ENCODE measurements at places on chromosomes 3 and 15. TPM values are rescaled to one million over a fixed set of nuclear protein-coding genes. Genes with fewer than 3 reads are reported as not detected.

Gene RPP25
- polyA plus RNA-seq: 6.2 TPM

Gene C2CD4A
- 3.6 TPM for polyA plus RNA-seq

Gene FGF12
- polyA plus RNA-seq: 2.1 TPM

Gene ADAMTS17
- polyA plus RNA-seq: 3.7 TPM

Gene ST3GAL6
- 7.7 TPM for polyA plus RNA-seq

Gene SMARCC1
- polyA plus RNA-seq: 49.0 TPM

- peak; percentile 21 for DNase-seq
Observed at GRCh38 chr3:131960324-131960723, 74.5 kb downstream of the CPNE4 start.

GRCh38 chr3:22746221-22746620 lies 456.9 kb upstream of the UBE2E2 start:
- no peak for DNase-seq

GRCh38 chr15:23536659-23537058 lies 28.8 kb upstream of the MKRN3 start:
- no peak for DNase-seq

- no peak for DNase-seq
Observed at GRCh38 chr3:159378396-159379194, 576.7 kb downstream of the MFSD1 start.

DNA sequence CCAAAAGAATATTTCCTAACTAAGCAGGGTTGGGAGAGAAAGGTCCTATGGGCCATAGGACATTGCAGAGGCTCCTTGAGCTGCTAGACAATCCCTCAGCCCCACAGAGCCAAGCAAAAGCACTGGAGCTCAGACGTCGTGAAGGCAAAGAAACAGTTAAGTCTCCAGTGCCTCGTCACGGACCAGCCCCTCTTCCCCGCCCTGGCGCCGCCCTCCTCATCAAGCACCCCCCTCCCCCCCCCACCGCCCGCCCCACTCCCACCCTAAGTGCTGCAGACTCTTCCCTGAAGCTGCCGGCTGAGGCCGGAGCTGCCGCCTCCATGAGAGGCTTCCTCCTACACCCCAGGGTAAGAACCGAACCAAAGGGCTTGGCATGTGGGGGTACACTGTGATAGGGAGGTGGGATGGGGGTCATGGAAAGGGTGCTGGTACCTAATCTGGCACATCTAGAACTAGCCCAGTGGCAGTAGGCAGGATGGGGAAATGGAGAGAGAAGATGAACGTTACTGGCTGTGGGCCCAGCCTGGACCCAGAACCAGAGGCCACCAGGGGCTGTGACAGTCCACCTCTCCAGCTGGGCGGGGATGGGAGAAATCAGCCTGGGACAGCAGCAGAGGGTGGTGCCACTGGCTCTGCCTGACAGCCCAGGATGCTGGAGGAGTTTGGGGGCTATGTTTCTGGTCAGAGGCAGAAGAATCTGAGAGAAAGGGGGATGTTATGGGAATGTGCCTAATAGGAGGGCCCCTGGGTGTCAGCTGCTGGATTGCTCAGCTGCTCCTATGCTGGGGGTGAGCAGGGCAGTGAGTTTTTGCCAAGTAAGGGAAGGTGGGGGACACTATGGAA lies at the start of gene MAP1A:
TSS of gene MAP1A (plus strand) at position 255 of the 843 bp plus-strand sequence. CDS start 3,866 bp downstream, outside the sequence.
- no peak for DNase-seq

- peak; percentile 87 for DNase-seq
Observed at GRCh38 chr3:171168086-171168485, 141.6 kb upstream of the SLC2A2 start.

DNA sequence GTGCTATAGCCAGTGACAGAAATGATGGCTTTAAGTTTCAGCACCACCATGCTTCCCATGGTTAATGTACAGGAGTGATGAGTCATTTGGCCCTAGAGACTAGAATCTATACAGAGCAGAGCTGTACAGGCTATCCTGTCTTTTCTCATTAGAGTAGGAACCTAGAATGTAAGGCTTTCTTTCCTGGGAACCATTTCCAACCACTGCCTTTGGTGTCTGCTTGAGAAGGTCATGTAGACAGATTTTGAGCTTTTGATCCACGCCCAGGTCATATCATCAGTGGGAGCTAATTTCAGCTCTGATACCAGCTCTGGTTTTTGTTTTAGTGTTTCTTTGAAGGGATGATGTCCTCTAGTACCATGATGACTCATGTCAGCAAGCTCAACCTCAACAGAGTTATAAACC lies 543.1 kb downstream of the NTRK3 start:
- DNase-seq: no peak

DNA sequence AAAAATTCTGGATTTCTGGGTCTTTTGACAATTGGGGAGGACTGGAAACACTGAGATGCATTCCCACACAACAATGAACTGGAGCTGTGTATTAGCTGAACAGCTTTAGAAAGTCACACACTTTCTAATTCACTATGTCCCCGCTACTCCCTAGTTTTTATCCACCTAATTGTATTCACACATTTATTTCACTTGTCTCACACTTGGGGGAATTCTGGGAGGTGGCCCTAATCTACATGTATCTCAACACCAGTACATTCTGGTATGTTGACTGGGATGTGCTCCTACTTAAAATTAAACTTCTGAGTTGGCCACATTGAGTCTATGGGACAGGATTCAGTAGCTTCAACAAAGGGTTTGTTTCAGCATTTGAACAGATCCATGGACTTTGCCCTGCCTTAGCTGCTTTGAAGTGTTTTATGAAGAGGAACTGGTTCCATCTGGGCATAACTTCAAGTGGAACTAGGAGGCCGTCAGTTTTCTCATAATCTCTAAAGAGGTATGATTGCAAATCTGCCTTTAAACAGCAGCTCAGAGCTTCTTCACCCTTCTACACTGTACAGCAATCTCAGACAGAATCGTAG lies 106.5 kb upstream of the CMC1 start:
- DNase-seq: peak; percentile 76

- peak; percentile 91 for DNase-seq
Observed at GRCh38 chr15:98000249-98001203, 40.0 kb downstream of the ARRDC4 start.

DNA sequence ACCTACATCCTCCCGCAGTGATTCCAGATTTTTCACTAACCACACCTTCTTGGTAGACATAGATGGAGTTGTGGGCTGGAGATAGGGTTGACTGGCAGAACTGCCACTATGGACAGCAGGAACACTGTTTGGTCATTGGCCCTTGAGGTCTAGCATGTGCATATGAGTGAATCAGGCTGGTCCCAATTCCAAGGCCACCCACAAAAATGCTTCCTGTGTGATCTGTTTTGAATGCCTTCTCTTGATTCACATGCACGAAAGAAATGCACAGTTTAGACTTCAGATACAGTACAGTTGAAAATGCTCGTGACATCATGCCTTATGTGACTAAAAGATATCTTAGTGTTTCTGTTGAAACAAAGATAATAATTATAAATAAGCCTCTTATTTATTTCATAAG lies 285.8 kb upstream of the SEMA6D start:
- DNase-seq: no peak

DNA sequence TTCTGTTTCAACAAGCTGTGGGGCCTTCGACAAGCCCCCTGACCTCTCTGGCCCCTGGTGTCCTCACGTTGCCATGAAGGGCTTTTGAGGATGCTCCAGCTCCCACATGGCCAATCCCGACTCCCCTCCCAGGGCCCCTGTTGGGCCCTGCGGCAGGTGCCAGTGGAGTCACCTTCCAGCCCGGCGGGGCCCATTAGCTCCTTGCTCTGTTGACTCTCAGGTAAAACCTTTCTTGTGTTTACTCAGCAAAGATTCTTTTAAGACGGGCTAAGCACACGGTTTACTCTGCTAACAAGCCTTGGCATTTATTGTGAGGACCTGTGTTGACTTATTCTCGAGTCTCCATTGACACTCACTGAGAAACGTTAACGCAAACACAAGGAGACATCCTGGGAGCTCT lies 15.0 kb downstream of the RPLP1 start:
- DNase-seq: peak; percentile 68

GRCh38 chr15:96372554-96372953 lies 42.1 kb downstream of the NR2F2 start:
- DNase-seq: no peak

DNA sequence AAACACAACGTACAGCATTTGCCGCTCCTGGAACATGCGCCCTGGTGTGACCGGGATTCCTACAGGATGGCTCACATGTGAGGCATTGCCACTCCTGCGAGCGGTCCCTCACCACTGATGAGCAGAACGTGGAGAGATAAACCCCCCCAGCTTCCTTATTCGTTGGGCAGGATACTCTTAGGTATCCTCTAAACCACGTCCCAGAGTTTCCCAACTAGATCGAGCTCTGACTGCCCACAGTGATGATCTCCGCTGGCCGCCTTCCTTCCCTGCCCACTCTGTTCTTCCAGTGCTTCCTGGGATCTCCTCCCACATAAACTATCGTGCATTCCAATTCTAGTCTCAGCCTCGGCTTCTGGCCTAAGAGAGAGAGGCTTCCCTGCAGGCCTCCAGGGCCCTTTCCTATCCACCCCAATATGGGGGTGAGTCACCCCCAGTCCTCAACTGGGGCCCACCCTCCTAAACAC lies 91.8 kb downstream of the TOP2B start:
- no peak for DNase-seq

GRCh38 chr3:105032541-105032940 lies 334.2 kb upstream of the ALCAM start:
- peak; percentile 35 for DNase-seq

GRCh38 chr3:45124352-45124751 lies 21.8 kb downstream of the CDCP1 start:
- no peak for DNase-seq

- no peak for DNase-seq
Observed at GRCh38 chr3:157438194-157438730, 1.6 kb downstream of the PTX3 start.

DNA sequence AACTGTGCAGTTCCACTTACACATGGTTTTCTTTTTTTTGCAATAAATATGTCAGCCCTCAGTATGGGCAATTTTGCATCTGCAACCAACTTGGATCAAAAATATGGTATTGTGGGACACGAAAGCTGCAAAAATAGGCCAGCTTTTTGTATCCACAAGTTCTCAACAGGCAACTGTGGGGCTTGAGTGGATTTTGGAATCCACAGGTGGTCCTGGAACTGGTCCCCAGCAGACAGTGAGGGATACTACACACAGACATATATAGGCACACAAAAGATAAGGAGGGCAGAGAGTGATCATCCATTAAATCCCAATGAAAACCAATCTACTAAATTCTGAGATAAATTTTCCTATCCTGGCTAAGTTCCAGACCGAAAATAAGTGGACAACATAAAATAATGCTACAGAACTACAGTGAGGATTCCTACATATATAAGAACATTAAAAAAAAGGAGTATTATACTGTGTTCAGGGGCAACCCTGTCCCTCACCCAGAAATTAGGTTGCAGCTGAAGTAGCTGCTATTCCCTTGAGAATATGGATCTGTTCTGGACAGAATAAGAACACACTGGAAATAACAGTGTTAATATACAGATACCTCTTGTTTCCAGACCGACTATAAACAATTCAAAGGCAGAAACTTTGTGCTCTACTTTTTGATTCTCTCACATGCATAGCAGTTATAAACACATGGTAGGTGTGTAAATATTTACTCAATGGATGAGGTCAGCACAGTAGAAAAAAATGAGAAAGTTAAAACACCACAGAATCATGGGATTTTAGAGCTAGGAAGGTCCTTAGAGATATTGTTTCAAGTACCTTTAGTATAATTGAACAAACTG lies 25.4 kb downstream of the DENND4A start:
- no peak for DNase-seq

DNA sequence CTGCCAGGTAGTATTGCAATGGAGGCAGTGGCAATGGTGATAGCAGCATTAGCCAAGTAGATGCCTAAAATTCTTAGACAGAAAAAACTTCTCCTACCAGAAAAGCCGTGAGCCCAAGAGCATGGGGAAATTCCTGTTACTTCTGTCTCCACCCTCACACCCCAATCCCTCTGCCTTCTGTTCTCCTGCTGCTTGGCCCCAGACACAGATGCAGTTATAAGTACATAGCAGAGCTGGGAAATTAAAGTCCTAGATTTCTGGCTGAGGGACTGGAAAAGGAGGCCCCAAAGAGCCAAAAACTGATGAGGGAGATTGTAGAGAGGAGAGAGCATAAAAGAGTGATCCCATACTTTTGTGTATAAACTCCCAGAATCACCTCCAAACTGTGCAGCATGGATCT lies 166.9 kb downstream of the SMAD6 start:
- no peak for DNase-seq

DNA sequence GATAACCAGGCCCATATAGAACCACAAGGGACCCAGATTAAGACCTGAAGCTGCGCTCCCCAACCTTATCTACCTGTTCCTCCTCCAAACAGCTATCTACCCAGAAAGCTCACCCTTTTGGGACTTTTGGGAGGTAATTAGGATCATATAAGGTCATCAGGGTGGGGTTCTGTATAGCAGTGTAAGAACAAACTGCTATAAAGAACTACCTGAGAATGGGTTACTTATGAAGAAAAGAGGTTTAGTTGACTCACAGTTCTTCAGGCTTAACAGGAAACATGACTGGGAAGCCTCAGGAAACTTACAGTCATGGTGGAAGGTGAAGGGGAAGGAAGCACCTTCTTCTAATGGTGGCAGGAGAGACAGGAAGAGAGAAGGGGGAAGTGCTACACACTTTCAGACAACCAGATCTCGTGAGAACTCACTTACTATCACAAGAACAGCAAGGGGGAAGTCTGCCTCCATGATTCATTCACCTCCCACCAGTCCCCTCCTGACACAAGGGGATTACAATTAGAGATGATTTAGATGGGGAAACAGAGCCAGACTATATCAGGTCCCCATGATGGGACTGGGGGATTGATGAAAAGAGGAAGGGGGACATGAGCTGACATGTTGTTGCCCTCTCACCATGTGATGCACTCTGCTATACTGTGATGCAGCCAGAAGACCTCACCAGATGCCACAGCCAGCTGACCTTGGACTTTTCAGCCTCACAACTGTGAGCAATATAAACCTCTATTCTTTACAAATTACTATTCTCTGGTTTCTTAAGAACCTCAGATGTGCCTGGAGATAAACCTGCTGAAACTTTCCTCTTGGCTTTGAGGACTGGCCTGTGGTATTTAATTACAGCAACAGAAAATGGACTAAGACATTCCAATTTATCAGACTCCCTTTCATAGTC lies 15.3 kb upstream of the FMN1 start:
- DNase-seq: no peak

GRCh38 chr15:96887730-96888129 lies 557.2 kb downstream of the NR2F2 start:
- no peak for DNase-seq
